Parietal lobe (tissue), 2 donors: ENCODE measurements at places on chromosomes 13 and 19. TPM values are rescaled to one million over a fixed set of nuclear protein-coding genes. Genes with fewer than 3 reads are reported as not detected.

The ICAM3 gene
- 0.63 TPM for total RNA-seq

The PALM3 gene
- 4.7 TPM for total RNA-seq

The LMTK3 gene
- 16.6 TPM for total RNA-seq

The LYPD5 gene
- 4.7 TPM for total RNA-seq

The NAPSA gene
- total RNA-seq = 0.63 TPM

The FCER2 gene
- total RNA-seq = not detected

The PRRG2 gene
- 0.94 TPM for total RNA-seq

The LRRC4B gene
- total RNA-seq = 79.8 TPM

The UPK1A gene
- not detected for total RNA-seq

The COMP gene
- total RNA-seq = not detected

The ZNF85 gene
- total RNA-seq = 34.4 TPM

The NMRK2 gene
- not detected for total RNA-seq

The C3 gene
- 35.4 TPM for total RNA-seq

The SLC10A2 gene
- total RNA-seq = not detected

The EEF2 gene
- 1,934 TPM for total RNA-seq

The GPR183 gene
- total RNA-seq = 1.6 TPM

The ZNF229 gene
- 16.6 TPM for total RNA-seq

The SWSAP1 gene
- total RNA-seq = 0.94 TPM

The CAMSAP3 gene
- total RNA-seq = 28.2 TPM

The PODNL1 gene
- total RNA-seq = not detected

The TTYH1 gene
- 64.5 TPM for total RNA-seq

The FBXO17 gene
- 9.1 TPM for total RNA-seq

The LGALS7 gene
- total RNA-seq = not detected

The SAFB gene
- 147 TPM for total RNA-seq

The VSTM1 gene
- not detected for total RNA-seq

The S1PR4 gene
- total RNA-seq = 0.31 TPM

The LHB gene
- total RNA-seq = not detected

The NEK3 gene
- total RNA-seq = 19.1 TPM

The SYT3 gene
- total RNA-seq = 24.7 TPM

The TMEM238 gene
- not detected for total RNA-seq

The KIR3DL2 gene
- total RNA-seq = not detected

The TMEM150B gene
- not detected for total RNA-seq

The ATP7B gene
- total RNA-seq = 32.2 TPM

The PROZ gene
- total RNA-seq = not detected

The KBTBD7 gene
- total RNA-seq = 43.8 TPM

The COX6B2 gene
- not detected for total RNA-seq

The PDE4C gene
- 3.1 TPM for total RNA-seq

The SERP2 gene
- total RNA-seq = 28.8 TPM

The SLC17A7 gene
- 36.6 TPM for total RNA-seq

The ZNF69 gene
- 65.7 TPM for total RNA-seq

The CD33 gene
- 0.63 TPM for total RNA-seq

The POU4F1 gene
- 0.31 TPM for total RNA-seq
